ENCODE measurements at places on chromosomes 3 and 15.

DNA sequence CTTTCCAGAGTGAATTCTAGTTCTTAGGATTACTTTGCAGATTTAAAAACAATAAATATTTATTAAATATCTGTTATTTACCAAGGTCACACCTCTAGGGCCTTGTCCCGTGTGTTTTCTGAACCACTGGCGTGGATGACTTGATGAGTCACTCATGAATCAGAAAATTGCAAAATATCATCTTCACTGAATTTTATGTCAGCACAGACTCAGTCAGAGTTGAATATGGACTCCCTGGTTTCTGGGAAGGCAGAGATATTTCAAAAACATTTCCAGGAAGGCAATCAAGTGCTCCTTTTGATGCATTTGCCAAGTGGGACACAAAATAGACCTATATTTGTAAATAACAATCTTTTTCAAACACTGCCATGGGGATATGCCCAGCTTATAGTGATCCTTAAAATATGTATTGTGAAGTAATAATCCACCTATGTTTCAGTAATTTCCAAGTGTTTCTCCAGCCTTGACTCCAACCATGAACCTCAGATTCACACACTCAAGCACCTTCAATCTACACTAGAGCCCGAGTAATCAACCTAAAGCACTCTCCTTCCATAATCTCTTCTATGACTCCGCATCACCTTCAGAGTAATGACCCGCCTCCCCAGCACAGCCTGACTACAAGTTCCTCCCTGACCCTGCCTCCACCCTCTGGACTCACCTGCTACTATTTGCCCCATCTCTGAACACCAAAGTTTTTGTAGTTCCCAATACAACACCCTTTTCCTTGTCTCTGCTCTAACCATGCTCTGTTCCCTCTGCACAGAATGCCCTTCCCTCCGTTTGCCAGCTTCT is 24.3 kb downstream of the DPH3 start:
- DNase-seq, result no peak

DNA sequence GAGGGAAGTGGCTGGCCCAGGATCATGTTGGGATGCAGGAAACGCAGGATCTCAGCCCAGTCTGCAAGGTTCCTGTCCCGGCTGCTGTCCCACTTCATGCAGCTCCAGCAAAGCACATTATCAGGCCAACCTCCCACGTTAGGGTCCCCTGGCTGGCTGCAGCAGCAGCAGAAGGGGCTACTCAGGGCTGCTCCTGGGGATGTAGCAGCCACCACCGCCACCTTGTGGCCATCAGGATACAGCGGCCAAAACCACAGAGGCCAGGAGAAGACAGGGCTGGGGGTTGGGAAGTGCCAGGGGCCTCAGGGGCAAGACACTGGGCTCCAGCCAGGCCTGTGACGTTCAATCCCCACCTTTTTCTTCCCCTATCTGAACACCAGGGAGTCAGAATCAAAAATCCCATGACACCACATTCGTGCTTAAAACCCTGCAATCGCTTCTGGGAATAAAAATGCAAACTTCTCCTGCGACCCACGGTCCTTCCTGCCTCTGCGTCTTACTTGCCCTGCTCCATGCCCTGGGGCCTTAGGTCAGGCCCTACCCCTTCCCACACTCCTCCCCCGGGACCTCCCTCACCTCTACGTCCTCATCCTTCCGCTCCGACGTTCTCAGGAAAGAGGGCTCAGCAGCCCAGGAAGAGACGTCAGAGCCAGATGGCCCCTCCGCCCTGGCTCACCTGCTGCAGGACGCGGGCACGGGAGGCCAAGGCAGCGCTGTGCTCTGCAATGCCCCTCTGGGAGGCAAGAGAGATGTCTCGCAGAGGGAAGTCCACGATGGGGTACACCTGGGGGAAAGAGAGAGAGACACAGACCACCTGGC is 21.5 kb downstream of the SSUH2 start:
- DNase-seq, result peak; percentile 52

DNA sequence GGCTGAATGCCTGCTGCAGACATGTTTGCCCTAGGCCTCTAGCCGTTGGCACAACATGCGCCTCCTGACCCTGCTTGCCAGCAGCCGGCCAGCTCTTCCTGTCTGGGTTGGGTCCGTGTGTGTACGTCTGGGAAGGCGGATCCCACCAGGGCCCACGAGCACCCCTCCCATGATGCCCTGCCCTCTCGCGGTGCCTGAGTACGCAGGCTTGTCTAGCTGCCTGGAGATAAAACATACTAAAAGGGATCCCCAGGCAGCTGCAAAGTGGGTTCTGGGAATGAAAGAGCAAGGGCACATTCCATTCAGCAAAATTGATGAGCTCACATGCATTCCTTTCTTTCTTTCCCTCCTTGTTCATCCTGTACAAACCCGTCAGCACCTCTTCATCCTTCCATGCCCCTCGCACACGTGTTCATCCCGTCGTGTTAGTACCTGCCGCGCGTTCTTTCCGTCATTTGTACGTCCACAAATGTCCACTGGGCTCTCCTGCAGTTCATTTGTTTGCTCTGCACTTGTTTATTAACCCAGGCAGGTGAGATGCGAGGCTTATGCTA is 74.3 kb downstream of the FBLN2 start:
- DNase-seq, result no peak

GRCh38 chr3:3509665-3510064 is 289.6 kb upstream of the LRRN1 start:
- DNase-seq, result no peak

DNA sequence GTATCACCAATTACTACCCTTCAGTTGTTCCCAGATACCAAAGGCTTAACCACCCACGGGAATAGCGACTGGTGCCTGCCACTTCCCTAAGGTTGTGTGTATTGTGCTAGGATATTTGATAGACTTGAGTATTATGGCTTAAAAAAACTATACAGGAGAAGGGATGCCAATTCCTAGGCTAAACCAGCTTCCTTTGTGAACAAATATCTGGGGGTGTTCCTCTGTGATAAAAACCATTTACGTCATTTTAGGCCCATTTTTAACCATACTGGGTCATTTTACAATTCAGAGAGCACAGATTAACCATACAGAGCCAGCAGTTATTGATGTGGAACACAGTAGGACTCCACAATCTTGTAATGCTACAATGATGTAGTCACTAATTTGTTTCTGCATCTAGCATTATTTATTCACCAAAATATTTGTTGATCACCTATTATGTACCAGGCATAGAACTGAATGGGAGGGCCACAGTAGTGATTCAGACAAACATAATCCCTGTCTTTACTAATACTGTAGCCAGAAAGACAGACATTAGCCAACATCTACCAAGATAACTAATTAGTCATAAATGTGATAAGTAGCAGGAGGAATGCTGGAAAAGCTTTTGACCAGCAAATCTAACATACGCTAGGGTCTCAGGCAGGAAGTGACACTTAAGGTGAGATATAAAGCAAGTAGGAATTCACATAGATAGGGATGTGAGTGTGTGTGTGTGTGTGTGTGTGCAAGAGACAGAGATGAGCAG is 184.8 kb downstream of the MECOM start:
- no peak for DNase-seq

DNA sequence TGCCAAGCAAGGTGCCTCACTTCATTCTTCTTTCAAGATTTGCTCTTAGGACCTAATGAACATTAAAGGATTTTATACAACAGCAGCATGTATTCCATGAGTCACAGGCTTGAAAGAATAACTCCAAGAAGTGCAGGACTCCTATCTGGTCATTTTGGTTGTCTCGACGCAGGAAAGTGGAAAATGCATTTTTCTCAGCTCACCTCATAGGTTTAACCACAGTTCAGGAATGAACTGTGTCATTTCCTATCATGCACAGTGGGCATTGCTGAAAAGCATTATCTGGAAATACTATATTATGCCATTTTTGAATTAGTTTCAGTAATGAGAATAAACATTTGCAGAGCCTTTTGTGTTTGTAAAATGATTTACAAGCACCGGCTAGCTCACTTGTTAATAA is 98.7 kb upstream of the BFSP2 start:
- no peak for DNase-seq

- DNase-seq, result no peak
Observed at GRCh38 chr3:172415323-172415722, 32.9 kb downstream of the GHSR start.

DNA sequence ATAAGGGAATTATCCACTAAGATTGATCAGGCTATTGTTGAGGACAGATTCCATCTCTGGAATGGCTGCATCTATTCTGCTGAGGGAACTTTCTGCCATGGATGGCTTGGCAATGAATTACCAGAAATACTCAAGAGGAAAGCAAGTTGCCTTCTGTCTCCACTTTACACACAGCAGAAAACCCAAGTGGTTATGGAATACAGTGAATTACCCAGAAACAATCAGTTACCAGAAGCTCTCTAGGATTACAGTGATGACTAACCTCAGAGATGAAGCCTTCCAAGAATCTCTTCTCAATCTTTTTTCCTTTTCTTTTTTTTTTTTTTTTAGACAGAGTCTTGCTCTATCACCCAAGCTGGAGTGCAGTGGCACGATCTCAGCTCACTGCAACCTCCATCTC is 183.3 kb downstream of the WDR76 start:
- no peak for DNase-seq

- DNase-seq, result no peak
Observed at GRCh38 chr15:78999636-79000035, 54.8 kb upstream of the CTSH start.

DNA sequence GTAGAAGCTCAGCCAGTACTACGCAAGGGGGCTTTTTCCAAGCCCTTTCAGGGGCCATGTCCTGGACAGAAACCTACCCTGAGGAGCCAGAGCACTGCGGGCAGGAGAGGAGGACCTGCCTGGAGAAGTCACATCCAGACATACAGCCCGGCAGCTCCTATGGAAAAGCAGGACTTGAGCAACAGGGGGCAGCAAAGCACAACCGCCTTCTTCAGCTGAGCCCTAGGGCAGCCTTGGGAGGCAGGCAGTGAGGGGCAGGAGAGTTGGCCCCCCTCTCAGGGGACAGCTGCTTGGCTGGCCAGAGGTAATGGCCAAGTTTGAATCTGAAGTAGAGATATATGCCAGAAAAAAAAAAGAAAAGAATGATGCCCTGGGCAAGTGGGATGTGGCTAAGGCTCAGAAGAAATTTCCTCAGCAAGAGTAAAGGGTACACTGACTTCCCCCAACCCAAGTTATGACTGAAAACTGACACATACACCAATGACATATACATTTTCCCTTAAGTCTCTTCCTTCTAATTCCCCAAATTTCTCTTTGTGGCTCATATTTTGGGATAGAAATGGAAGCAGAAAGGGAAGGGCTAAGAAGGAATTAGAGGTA is 56.9 kb downstream of the CYP19A1 start:
- DNase-seq, result peak; percentile 17

GRCh38 chr3:6799264-6799915 is 61.5 kb upstream of the GRM7 start:
- no peak for DNase-seq

DNA sequence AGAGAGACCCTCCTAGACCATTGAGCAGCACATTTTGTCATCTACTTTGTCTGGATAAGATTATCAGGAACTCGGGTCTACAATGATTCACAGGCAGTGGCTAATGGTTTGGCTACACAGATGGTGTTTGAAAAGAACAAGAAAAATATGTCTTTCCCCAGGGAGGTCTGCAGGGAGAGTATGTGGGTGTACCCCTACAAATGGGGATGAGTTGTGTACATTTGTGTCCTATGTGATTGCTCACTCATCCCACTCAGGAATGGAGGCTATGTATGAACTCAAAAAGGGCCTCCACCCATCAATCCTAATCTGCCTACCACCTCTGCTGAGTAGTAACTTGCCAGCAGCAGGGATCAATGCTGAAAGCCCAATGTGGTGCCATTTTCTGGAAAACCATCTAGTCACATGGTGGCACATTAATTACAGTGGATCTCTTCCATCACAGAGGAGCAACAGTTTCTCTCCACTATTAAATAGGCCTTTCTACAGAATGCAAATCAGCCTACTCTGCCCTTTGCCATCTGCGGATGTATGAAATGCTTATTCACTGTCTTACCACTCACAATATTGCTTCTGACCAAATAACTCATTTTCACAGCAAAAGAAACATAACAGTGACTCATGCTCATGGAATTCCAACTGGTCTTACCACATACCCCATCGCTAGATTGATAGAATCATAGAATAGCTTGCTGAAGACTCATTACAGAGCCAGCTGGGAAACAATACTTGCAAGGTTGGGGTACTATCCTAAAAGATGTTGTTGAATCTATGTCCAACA is 48.3 kb upstream of the TRIM42 start:
- no peak for DNase-seq

- DNase-seq, result no peak
Observed at GRCh38 chr3:76673171-76673570, 366.7 kb upstream of the ROBO2 start.

DNA sequence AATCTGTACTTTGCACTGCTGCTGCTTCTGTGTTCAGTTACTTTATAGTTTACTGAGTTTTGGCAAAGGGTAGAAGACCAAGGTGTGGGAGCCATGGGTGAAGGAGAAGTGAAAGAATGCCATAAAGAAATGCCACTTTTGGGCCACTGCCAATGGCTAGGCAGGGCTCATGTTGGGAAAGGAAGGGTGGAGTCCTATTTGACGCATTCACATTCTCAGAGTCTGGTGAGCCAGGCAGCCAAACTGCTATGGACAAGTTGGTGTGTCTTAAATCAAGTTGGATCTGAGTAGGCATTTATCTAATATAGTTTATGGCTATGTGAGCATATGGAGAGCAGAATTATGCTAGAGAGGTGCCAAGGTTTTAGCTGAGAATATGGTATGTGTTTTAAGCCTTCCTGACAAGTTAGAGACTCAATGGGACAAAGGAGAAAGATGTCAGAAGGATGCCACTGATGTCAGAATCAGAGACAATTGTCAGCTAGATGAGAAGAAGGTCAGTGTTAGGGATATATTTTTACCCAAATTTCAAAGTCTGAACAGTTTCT is 296.1 kb downstream of the AGBL1 start:
- DNase-seq, result no peak

DNA sequence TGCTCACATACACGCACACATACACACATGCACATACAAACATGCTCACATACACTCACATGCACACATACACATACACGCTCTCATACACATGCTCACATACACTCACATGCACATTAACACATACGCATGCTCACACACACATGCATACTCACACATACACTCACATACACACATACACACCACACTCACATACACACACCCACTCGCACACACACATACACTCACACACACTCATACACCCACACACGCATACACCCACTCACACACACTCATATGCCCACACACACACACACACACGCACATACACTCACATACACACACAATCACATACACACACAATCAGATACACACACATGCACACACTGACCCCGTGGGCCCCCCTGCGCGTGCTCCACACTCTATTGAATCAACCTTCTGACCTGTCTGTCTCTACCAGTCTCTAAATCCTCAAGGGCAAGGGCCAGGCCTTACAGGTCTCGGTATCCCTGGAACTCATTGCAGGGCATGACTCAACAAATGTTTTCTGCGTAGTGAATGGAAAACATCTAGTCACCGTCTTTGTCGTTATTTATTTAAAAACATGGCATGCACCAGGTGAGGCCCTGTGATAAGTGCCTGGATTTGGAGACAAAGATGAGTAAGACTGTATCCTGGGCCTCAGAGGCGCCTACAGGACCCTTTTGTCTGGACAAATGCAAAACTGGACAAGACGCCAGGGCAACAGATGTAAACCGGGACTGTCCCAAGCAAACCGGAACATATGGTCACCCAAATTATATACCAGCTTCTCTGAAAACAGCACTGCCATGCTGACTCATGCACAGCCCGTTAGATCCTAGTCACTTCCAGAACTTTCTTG is 41.8 kb downstream of the GRK7 start:
- no peak for DNase-seq

- DNase-seq, result no peak
Observed at GRCh38 chr15:57358571-57358970, 17.7 kb upstream of the CGNL1 start.

Measured in C1 segment of cervical spinal cord (tissue), 14 donors.